ENCODE measurements at places on chromosomes 5 and 9.

DNA sequence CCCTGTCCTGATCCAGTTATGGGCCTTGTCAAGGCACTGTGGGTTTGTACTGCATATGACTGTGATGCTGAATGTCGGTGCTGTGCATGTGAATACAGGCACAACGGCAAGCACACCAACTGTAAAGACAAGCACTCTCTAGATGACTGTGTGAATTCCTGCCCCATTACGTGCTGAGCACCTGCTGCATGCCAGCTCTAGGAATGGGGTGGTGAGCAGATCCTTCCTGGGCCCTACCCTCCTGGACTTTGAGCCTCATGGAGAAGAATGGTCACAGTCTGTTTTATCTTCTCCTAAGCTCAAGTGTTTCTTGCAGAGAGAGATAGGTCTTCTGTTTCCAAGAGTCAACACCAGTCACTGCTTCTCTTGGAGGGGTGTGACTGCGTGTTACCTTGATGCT is 56.0 kb upstream of the RARS1 start:
- no peak for DNase-seq

DNA sequence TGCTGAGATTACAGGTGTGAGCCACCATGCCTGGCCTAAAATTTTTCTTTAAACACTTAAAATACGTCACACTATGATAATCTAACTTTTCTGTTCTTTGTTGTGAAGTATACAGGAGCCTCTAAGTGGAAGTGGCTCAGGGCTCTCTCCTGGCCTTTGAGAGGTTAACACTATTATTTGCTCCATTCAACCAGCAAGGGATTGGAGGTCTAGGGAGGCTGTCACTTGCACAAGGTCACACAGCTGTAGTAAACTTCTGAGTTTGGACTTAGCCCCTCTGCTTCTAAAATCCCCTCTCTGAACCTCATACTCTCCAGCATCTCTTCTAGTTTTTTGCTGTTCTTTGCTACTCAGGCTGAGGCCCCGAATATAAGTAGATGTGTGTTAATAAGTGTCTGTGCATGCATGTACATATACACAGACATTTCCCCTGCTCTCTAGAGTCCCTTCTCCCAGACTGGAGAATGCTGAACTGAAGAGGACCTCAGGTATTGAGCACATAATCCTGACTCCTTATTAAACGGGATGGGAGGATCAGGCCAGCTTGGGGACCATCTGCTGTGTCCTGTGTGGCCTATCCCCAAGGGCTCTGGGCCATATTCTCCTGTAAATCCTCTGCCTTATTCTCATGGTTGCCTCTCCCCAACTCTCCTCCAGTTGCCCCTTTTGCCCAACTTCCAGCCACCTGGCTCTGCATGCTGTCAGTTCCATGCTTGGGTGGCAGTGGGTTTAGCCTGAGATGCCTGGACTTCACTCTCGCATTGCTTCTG is 87.0 kb upstream of the SPRY4 start:
- DNase-seq, result no peak

- no peak for DNase-seq
Observed at GRCh38 chr5:65874241-65874640, 52.1 kb upstream of the ERBIN start.

DNA sequence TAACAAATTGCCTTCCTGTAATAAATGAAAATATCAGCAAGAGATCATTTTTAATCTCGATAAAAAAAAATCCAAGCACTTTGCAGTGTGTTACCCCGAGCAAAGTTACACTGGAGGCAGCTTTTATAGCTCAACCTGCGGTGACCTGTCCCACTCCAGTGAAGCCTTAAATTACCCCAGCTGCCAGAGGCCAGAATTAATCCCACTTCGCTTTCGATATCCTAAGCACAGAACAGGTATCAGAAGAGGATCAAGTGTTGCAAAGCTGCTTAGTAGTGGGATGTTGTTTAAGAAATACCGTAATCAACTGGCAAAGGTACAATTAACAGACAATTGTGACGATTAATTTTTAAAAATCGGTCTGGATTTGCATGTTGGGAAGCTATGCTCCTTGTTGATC is 314.0 kb downstream of the AGTPBP1 start:
- no peak for DNase-seq

- DNase-seq, result no peak
Observed at GRCh38 chr5:176543428-176544182, 5.5 kb upstream of the CDHR2 start.

DNA sequence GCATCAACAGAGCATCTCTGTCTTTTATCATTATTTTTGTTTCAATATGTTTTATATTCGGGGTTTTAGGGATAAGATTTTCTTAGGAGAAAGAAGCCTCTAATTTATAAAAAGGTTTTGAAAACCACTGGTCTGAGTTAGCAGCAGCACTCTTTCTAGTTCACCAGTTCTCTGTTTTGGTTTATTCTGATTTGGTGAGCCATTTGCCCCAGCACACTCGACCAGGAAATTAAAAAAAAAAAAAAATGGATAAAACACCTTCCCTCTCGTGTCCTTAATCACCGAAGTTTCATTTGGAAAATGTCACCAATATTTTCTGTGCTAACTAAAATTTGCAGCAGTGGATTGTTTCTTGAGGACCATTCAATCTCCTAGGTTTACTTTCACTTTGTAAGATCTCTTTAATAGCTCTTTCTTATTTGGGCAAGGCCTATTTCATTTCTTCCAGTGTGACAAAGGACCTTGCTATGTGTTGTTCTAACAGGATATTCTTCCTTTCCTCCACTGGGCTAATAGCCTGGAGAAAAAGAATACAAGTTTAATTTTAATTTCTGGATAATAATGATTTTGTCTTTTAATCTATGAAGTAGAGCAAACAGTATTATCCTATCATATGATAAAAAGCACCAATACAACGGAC is 57.8 kb upstream of the ANXA1 start:
- DNase-seq, result no peak

DNA sequence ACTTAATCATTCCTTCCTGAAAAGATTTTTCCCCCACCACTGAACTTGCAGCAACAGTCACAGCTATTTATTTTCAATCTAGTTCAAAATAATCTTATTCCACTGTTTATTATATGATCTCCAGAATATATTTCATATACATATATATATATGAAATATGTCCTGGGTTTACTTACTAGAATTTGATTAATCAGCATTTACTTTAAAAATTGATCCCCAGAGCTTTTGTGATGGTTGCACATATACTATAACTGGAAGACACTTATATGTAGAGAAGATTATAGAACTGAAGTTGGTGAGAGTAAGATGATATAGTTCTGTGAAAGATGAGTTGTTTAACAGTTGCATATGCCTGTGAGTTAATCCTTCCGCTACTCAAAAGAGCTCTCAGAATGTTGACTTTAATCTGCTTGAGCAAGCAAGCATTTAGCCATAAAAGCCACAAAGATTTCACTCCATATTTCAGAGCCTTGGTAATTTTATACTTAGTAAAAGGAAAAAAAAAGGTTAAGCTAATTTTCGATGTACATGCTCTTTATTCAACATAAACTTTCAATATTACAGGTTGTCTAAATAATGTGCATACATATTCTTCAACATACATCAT is 399.3 kb upstream of the CDH9 start:
- DNase-seq, result no peak

DNA sequence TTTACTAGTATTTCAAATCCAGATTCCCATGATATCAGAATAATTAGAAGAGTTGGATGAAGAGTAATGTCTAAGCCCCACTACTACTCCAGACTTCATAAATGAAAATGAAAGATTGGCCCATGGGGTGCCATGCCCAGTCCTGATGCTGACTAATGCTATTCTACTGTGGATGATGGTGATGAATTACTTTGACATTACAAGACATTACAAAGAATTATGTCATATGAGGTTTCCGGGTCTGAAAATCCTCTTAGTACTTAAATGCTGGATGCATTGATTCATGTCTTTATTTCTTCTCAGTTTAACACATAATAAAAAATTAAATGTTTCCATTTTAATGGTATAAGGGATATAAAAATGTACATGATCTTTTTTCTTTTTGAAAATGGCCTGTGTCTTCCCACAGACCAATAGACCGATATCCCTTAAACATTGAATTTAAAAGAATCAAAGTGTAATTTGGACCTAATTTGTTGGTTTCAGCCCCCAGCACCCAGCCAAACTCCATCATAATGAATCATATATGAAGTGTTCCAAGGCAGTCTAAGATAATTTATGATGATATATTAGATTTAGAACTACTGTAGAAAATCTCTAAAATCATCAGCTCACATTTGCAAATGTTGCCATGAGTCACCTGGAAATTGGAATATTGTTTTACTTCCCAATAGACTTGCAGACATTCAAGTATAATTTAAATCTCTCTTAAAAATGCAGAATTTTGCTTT is 223.6 kb upstream of the SGCD start:
- no peak for DNase-seq

DNA sequence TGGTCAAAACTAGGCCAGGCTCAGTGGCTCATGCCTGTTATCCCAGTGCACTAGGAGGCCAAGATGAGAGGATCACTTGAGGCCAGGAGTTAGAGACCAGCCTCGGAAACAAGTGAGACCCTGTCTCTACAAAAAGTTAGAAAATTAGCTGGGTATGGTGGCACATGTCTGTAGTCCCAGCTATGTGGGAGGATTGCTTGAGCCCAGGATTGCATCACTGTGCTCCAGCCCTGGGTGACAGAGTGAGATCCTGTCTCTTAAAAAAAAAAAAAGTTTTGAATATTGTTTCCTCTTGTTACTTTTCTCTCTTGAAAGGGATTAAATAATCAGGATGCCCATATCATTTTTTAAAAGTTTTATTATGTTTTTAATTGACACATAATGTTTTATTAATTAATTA is 7.6 kb downstream of the ARHGEF37 start:
- no peak for DNase-seq

DNA sequence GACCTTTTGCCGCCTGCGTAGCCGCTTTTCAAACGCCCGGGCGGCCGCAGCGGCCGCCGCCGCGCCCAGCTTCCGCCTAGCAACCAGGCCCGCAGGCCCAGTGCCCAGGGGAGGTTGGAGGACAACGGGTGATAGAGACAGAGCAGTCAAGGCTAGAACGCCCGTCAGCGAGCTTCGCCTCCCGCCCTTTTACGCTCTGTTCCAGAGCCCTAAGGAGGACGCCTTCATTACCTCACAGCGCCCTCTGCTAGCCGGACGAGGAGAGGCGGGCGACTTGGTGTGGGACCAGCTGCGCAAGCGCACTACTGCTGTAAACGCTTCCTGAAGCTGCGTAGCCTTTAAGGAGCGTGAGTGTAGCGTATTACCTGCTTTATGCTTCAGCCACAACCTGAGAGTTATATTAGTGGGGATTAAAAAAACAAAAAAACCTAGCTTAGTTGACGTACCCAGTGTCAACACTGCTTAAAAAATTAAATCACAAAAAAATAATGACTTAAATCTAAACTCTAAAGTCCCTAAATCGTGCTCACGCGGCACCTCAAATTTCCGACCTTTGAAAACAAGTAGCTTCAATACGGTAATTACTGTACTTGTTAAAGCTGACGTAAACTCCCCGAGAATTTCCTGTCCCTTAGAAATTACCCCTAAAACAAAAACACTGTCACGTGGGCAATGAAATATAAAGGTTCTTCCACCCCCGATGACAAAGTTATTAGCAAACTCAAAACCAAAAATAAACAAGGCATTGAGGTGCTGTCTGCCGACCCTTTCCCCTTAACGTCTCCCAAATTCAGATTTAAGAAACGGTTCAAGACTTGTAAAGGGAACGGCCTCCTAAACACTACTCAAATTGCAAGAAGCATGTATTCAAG is at the start of gene CEP120:
TSS of gene CEP120 (minus strand) at position 126 of the 872 bp plus-strand sequence. CDS start 405 bp downstream, outside the sequence.
- peak; percentile 99 for DNase-seq

GRCh38 chr9:94168203-94169000 is 84.1 kb downstream of the PTPDC1 start:
- no peak for DNase-seq

- DNase-seq, result no peak
Observed at GRCh38 chr5:54234304-54234933, 76.0 kb downstream of the ARL15 start.

DNA sequence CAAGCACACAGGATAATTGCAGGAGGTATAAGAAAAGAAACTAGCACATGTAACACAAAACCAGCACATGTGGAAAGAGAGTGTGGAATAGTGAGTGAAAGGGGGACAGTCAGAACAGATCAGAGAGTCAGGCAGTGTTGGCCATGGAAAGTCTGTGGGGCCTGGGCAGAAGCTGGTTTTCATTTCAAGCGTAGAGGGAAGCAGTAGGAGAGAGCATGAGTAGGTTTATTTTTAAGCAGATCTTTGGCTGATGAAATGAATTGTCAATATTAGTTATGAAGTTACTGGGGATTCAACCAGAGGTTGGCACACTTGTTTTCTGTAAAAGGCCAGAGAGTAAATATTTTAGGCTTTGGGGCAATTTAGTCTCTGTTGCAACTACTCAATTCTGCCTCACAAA is 283.1 kb downstream of the SMARCA2 start:
- DNase-seq, result no peak

GRCh38 chr5:96253140-96253539 is 179.9 kb downstream of the PCSK1 start:
- DNase-seq, result no peak

GRCh38 chr5:66633754-66634153 is 37.6 kb downstream of the MAST4 start:
- no peak for DNase-seq

GRCh38 chr5:140025736-140026135 is 17.4 kb downstream of the NRG2 start:
- no peak for DNase-seq

- peak; percentile 26 for DNase-seq
Observed at GRCh38 chr9:81632599-81632998, 56.7 kb downstream of the TLE1 start.

DNA sequence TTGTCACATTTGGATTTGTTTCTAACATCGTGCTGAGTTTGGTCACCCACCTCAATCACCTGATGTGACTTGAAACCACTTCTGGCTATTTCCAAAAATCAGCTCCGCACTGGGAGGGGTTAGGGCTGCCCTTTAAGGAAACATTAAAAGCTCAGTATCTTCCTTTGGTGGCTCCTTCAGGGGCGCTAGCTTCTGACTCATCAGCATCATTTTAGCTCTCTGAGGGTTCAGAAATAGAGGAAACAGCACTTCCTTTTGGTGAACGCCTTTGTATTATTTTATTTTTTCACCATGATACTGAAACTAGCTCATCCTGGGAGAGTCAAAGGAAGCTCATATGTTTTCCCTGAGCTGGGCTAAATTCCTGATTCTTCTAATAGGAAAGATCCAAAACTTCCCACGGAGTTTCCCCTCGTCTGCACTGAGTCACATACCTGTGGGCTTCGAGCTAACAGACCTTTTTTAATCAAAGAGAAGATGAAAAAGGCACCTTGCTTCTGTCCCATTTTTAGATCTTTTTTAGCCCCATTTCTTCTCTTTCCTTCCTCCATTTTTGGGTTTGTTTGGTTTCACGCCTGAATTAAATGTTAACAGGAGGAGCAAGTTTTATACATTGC is 48.2 kb downstream of the ROPN1L start:
- no peak for DNase-seq

- no peak for DNase-seq
Observed at GRCh38 chr9:98199388-98200033, 7.1 kb upstream of the CORO2A start.

DNA sequence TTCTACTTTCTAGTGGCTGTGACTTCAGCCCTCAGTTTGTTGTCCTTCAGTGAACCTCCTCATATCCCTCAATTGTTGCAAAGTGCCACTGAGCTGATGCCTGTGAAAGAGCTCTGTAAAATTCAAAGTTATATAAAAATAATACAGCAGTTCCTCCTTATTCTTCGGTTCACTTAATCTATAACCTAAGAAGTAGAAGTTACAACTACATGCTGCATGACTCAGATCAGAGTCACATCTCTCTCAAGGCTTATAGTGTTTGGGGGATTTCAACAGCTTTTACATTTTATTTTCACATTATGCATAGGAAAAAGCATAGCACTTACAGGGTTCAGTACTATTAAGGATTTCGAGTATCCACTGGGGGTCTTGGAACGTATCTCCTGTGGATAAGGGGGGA is 25.1 kb upstream of the GCNT1 start:
- DNase-seq, result no peak

- DNase-seq, result no peak
Observed at GRCh38 chr9:15640121-15640520, 87.3 kb downstream of the CCDC171 start.
